A172 (cell line): ENCODE measurements at places on chromosomes 13 and 19.

- DNase-seq = peak; percentile 70
Observed at GRCh38 chr13:109918179-109918711, 131.9 kb upstream of the IRS2 start.

- no peak for DNase-seq
Observed at GRCh38 chr19:51978882-51979281, 7.8 kb downstream of the ZNF350 start.

GRCh38 chr13:20691616-20692015 lies 11.9 kb upstream of the IL17D start:
- no peak for DNase-seq

DNA sequence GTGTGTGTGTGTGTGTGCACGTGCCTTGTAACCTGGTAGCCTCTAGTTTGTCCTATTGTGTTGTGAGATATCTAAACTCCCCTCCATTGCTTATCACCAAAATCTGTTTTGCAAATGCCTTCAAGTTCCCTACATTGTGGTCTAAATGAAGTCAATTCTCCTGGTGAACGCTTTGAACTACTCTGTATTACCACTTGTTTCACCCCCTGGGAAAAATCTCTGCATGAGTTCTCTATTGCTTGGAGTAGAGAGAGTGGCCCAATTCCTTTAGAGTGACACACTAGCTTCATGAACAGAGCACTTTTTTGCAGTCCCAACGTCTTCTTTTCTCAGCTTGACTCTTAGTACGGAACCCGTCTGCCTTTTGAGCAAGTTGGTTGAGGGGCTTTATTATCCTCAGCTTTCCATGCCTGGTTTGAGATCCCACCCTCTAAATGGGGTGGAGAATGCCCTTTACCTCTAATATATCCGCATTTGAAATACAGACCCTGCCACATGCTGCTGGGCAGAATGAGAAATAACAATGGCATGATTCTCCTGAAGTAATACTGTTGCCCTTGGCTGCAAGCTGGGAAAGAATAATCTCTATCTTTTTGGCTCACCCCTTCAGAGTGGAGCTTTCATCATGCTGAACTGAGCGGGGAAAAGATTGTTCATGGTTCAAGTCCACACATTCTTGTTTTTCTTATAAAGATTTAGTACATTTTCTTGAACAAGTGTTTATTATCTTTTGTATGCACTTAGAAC lies 2545.3 kb downstream of the PCDH9 start:
- DNase-seq = no peak

DNA sequence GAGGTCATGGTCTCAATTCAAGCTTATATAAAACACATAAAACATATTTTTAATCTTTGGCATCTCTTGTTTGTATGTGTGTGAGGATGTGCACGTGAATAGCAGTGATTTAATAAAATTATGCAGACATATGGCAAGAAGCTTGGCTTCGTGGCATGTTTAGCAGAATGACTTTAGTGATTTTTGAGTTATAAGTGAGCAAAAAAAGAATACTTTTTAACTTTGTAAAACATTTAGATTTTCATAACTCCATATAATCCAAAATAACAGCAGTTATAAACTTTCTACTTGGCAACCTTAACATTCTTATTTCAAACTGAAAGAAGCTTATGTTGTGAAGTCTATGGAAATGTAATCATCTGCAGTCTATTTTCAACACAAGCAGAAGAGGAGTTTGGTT lies 120.6 kb downstream of the SLITRK1 start:
- DNase-seq = no peak

GRCh38 chr19:31450696-31451095 lies 101.5 kb upstream of the TSHZ3 start:
- DNase-seq = no peak

- DNase-seq = no peak
Observed at GRCh38 chr13:111920306-111920931, 146.5 kb upstream of the SOX1 start.

DNA sequence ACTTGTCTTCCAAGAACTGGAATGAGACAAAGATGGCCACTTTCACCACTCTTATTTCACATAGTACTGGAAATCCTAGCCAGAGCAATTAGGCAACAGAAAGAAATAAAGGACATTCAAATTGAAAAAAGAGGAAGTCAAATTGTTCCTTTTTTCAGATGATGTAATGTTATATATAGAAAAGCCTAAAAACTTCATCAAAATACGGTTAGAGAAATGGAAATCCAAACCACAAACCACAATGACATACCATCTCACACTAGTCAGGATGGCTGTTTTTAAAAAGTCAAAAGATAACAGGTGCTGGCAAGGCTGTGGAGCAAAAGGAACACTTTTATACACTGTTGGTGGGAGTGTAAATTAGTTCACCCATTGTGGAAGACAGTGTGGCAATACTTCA lies 113.3 kb upstream of the SPRY2 start:
- peak; percentile 27 for DNase-seq

DNA sequence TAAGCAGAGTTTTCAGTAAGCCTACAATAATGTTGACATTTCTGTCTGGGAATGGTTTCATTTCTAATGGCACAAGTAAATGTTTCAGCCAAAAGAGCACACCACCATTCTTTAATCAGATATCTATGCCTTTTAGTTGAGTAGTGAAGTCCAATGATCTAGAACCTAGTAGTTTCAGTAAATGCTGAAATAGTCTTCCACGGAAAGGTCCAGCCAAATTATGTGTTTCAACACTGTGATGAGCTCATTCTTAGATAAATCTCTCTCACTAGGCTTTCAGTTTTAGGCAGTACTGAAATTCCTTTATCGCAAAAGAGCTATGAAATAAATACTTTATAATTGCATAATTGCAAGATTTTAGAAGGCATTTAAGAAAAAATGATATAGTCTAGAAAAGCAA lies 816.8 kb upstream of the PCDH9 start:
- no peak for DNase-seq

- DNase-seq = no peak
Observed at GRCh38 chr13:100657881-100658315, 16.7 kb downstream of the TMTC4 start.

DNA sequence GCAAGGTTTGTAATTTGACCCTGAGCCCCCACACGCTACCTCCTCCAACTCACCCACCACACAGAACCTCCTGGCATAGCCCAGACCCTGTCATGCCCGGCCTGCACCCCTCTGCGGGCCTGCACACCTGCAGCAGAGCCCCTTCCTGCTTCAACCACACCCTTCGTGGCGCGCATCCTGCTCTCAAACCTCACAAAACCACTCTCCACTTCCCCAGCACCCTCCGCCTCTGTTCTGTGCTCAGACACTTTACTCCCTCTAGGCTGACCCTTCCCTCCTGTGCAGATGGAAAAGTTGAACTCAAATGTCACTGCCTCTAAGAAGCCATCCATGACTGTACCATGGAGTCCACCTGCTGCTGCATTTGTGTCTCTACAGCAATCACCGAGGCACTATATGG lies 28.5 kb downstream of the FAAP24 start:
- DNase-seq = no peak

GRCh38 chr19:5200844-5201243 lies 139.8 kb downstream of the PTPRS start:
- DNase-seq = peak; percentile 26

GRCh38 chr13:28707629-28708427 lies 10.9 kb downstream of the SLC46A3 start:
- peak; percentile 66 for DNase-seq

DNA sequence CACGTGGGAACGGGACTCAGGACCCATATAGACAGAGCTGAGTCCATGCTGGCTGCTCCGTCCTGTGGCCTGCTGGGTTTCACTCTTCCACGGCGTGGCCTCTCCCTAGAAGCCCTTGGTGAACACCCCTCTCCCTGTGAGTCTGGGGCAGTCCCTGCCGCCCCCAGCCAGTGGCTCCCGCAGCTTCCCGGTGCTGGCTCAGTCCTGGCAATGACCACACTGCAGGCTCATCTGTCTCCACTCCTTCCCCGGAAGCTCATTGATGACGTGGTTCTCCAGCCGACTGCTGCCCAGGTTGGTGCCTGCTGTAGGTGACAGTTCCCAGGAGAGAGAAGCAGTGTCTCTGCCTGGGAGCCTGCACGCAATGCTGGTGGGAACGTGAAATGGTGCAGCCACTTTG lies 2.1 kb upstream of the TEX29 start:
- no peak for DNase-seq

DNA sequence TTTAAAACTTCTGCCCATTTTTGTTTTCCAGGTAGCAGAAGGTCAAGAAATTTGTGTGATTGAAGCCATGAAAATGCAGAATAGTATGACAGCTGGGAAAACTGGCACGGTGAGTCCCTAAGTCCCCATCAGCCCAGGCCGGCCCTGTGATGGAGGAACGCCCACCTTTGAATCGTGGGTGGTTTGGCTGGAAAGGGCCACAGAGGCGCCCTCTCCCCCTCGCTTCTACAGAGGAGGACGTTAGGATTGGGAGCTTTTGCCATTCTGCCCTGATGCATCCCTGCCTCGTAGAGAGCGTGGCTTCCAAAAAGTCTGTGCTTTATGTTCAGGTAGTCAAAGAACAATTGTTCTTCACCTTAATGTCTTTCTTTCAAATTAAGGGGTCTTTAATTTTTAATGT lies 60.9 kb downstream of the GGACT start:
- DNase-seq = no peak

- no peak for DNase-seq
Observed at GRCh38 chr19:48661711-48662090, 11.1 kb downstream of the NTN5 start.

- DNase-seq = no peak
Observed at GRCh38 chr19:55482967-55483705, 1.9 kb upstream of the NAT14 start.

GRCh38 chr13:32370805-32371204 lies 55.5 kb downstream of the BRCA2 start:
- DNase-seq = no peak

DNA sequence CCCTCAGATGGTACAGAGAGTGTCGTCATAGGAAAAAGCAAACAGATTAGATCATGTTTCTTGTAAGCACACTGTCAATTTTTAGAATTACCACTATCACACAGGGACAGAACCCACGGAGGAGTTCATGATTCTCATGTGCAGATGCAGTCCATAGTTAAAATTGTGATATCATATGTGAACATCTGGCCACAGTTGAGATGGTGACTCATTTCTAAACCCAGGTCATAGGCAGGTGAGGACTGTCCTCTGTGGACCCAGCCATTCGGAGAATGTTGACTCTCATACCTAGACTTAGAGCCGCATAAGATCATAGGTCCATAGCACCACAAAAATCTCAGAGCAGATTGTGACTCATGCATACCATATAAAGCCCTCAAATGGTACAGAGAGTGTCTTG lies 17.8 kb upstream of the ZNF730 start:
- DNase-seq = no peak

DNA sequence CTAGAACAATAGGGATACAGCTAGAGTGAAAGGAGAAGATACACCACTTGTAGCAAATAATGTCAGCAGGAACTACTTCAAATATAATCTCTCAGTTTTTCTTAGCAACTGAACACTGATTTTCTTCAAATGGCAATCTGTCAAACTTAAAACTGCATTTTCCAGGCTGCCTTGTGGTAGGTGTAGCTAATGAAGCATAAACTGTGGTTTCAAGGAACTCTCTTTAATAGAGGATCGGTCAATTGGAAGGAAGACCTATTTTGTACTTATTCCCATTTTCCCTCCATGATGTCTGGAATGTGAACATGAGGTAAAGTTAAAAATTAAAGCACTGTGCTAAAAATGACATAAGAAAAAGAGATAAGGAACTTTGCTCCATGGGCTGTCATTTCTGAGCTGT lies 1261.9 kb downstream of the PCDH17 start:
- DNase-seq = no peak

GRCh38 chr13:75637181-75637750 lies 1.1 kb downstream of the LMO7 start:
- no peak for DNase-seq

DNA sequence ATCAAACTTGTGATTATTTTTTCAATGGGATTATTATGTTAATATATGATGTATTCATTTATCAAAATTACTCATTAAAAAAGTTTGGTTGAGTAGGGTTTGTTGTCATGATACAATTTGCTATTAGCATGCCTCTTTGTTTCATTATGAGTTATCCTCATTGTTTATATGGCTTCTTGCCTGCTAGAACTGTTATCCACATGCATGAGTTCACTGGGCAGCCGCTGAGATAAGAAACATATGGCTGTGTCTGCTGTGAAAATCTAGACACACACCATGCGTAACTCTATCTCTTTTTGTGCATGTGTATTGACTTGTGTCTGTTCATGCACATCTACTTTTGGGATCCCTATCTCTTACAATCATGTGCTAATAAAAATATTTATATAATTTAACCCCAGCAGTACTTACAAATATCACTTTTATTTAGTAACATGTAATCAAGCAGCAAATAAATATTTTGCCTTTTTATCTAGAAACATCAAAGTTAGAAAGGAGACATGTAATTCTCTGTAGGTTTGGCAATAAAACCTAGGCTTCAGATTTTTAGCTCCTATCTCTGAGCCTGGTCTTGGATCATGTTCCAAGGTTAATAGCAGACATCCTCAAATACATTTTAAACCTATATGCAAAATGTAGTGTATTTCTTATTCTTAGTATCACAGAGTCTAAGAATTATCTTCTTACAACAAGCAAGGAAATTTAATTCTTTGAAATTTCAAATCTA lies 11.2 kb upstream of the KLF12 start:
- DNase-seq = no peak

- no peak for DNase-seq
Observed at GRCh38 chr13:110042253-110042950, 256.0 kb upstream of the IRS2 start.

DNA sequence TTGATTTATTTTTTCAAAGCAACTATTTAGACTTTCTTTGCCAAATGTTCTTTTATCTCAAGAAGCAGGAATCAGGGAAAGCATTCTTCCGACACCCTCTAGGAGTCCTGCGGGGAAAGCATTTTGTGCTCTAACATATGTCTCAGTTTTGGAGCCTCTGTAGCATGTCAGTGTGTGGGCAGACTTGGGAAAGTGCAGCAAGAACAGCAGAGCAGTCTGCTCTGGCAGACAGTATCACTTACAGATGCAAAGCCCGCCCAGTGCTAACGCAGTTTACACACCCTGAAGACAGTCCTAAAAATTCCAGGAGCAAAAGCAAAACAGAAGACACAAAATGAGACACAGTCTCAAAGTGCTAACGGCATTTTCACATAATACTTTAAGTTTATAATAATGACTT lies 393.5 kb downstream of the KLF12 start:
- no peak for DNase-seq

DNA sequence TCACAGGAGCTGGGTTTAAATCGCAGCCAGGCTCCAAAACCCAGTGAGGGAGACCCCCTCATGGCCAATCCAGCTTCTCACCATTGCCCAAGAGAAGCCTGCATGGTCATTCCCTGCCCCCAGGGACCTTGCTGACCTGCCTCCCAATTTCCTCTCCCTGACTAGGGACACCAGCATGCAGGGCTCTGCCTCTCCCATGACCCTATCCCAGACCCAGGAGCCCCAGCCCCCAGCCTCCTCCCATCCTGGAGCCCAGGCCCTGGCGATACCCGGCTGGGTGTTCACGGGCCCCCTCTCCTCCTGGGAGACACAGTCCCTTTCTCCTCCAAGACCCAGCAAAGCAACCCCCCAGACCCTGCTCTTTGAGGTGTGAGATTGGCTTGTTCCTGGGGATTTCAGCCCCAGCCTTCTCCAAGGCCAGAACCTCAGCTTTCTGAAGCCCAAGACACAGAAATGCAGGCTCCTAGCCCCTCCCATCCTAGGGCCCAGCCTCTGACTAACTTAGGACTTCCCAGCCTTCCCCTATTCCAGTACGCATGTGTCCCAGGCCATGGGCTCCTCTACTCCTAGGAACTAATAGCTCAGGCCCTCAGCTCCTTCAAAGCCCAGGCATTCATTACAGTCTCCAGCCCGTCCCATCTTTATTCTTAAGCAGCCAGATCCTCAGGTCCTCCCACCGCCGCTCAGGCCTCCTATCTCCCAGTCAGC lies 1.1 kb downstream of the GYS1 start:
- peak; percentile 42 for DNase-seq

- DNase-seq = no peak
Observed at GRCh38 chr19:32012886-32013631, 332.4 kb upstream of the ZNF507 start.
